ENCODE measurements at places on chromosomes 5 and 9.

DNA sequence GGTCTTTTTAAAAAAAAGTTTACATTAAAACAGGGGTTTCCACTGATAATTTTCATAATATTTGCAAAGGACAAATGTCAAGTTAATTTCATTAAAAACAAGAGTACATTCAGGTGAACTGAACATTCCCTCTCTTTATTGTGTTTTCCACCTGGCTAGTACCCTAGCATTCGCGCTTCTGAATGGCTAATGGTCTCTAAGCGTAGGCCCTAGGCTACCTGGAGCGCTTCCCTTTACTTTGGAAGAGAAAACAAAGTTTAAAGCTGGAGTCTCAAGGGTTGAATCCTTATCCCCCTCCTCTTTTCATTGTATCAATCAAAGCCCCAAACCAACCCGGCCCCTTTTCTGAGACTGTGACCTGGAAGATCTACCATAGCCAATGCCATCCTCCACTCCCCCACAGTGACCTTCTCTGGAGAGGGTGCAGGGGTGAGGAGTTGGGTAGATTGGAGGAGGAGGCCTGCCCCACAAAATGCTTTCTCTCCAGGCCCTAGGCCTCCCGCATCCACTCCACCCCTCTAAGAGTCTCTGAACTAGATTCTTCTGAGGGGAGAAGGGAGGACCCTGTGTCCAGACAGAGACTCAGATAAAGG, 73.3 kb upstream of the TBCA start:
- DNase-seq: no peak

DNA sequence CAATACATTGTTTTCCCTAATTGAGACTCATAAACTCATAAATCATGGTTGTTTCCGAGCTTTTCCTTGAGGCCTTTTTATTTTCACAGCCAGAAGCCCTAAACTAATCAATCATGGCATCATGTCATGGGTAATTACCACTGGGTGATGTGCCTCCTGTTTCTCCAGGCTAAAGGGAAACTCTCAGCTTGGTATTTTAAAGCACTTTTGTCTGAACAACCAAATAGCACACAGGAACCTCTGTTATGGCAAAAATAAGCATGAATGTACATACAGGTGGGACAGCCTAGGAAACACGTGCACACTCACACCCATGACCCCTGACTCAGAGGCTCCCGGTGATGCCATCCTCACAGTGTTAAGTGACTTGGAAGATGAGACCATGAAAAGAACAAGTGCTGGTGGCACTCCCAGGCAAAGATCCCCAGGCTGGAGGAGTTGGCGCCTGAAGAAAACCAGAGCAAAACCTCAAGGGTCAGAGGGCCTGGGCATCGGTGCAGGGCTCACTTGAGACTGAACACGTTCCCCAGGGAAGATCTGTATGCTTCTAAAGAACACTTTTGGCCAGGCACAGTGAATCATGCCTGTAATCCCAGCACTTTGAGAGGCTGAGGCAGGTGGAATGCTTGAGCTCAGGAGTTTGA, 154.3 kb downstream of the ROR2 start:
- no peak for DNase-seq

- no peak for DNase-seq
Observed at GRCh38 chr5:124888050-124888506, 141.6 kb upstream of the ZNF608 start.

DNA sequence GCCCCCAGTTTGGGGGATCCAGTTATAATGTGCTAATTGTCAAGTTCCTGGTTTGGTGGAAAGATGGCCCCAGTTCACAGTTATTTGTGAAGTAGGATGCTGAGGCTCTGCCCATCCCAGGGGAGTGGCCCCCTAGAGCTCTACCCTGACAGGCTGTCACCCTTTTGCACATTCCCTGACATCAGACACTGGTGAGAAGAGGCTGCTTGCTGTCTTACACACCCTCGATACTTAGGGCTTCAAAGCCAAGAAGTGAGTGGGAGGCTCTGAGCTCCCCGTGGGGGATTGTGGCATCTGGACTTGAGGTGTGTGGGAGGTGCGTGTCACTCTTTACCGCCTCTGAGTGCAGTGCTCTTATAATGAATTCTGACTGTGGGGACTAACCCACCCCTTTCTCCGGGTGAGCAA, 168.5 kb downstream of the DOCK2 start:
- no peak for DNase-seq

GRCh38 chr5:159094745-159095144, 5.0 kb downstream of the EBF1 start:
- DNase-seq: no peak

GRCh38 chr9:112380102-112380824, at the start of gene HSDL2:
HSDL2 (plus strand) TSS chr9:112380108; CDS start chr9:112380164, 56 bp downstream.
- no peak for DNase-seq

DNA sequence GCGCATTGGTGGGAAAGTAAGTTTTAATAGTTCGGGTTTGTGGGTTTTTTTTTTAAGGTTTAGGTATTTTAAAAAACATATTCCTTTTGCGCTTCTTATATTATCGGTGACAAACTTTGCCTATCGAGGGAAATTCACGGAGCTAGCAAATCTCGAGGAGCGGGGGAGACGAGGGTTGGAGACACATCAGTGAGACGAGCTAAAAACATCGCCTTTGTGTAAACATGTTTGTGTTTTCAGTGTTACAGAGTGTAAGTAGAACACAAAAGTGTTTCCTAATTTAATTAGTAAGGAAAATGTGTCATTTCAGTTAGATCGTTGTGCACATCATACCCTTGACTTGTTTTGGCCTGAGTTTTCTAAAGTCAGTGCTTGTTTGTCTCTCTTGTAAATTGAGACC, 945 bp downstream of the BTF3 start:
- DNase-seq: no peak

DNA sequence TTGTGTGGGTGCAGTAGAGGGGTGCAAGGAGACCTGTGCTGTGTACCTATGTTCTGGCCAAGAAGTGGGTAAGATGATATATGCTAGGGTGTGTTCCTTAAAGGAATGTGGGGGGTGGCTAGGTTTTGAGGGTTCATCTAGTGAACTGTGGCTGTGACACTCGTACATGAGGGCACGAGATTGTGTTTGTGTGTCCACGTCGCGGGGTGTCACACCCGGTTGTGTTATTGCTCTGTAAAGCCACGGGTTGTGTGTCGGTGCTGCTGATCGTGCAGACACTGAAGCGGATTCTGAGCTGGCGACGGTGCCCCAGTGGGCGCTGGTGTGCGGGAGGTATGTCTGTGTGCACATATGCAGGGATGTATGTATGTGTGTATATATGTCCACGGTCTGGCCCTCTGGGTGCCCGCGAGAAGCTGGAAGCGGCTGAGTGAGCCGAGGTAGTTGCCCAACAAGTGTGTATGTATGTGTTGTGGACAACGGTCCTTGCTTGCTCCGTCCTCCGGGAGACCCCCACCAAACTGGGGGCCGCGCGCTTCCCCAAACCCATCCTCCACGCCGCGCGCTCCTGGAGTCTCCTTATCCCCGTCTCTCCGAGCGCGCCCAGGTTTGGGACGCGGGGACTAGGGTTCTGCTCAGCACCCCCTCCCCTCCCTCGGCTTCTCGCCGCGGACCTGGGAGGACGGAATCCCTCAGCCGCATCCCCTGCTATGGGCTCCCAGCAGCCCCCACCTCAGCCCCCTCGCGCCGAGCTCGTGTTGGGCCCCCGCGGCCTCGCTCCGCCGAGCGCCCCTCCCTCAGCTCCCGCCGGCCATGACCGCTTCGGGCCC, 639 bp downstream of the PCDH1 start:
- no peak for DNase-seq

- DNase-seq: no peak
Observed at GRCh38 chr5:81428446-81428845, 34.5 kb upstream of the ACOT12 start.

- DNase-seq: no peak
Observed at GRCh38 chr9:110123341-110124095, 84.4 kb downstream of the C9orf152 start.

DNA sequence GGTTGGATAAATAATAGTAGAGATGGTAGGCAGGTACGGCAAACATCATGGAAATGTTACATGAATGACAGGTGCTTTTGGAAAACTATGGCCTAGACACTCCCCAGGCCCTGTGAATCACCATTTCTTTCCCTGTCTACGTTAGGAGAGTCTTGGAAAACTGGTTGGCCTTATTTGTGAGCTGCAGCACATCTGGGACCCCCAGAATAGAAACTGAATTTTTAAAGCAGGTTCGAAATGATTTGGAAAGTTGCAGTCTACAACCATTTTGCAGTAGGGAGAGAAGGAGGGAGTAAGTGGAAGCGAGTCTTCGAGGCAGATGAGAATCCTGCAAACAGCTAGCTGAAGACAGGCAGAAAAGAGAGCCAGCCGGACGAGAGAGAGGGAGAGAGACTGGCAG, 13.0 kb downstream of the C1QTNF2 start:
- no peak for DNase-seq

- no peak for DNase-seq
Observed at GRCh38 chr5:142110046-142110531, 1.5 kb downstream of the NDFIP1 start.

DNA sequence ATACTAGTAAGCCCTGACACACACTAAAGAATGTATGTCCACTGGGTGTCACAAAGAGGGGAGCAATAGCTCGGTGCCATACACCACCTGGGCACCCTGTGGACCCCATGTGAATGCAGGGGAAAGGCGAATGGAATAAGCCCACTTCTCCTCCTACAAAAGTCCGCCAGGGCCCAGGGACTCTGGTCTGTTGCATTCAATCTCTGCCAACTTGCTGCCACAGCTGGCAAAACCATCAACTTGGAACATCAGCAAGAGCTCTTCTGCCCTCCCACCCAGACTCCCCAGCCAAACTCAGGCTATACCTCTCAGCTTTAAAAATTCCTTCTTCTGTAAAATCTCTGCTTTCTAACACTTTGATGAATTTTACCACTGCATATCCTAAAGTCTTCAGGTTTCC, 54.5 kb downstream of the PFDN1 start:
- no peak for DNase-seq

GRCh38 chr9:131671133-131671520, 68.7 kb downstream of the RAPGEF1 start:
- no peak for DNase-seq

GRCh38 chr5:74118071-74118470, 492.1 kb downstream of the ARHGEF28 start:
- DNase-seq: no peak

DNA sequence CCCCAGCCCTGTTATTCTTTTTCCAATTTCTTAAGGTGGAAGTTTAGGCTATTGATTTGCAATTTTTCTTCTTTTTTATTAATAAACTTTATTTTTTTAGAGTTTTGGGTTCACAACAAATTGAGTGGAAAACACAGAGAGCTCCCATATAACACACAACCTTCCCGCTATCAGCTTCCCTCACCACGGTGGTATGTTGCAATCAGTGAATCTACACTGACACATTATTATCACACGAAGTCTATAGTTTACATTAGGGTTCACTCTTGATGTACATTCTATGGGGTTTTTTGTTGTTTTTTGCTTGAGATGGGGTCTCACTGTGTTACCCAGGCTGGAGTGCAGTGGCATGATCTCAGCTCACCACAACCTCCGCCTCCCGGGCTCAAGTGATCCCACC, 4.8 kb upstream of the NFX1 start:
- no peak for DNase-seq

GRCh38 chr5:128341056-128341455, 197.0 kb downstream of the FBN2 start:
- DNase-seq: no peak

DNA sequence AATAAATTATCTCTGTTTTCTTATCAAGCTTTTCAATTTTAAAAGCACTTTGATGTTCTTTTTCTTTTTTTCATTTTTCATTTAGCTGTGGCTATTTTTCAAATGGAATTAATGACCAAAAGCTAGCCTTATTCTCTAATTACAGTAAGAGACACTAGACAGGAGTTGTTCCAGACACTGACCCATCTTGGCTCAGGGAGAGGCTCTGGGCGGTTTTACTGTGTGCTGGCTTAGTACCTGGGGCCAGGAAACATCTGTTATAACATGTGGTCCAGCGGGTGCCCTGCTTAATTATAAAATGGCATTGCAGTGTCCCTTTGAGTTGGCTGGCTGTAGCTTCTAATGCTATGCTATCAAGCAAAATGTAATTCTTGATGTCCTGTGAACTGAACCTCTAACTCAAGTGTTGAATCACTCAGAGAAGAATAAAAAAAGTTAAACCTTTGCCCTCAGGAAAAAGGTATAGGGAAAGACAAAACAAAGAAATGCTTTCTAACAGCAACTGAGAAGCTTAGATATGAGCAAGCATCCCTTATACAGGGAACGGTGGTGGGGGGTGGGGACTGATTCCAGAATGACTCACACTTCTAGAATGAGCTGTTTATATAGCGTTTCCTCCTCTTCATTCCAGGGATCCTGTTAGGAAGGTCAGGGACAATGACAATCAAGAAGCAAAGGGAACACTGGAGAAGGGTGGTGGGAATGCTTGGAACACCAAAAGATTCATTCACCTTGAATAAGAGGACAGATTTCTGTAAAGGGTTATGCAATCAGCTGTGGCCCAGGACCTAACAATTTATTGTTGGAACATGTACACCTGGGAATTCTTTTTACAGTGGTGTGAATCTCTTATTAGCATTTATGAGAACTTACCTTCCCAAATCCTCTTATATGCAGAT, 58.7 kb upstream of the NFIB start:
- no peak for DNase-seq

GRCh38 chr9:100619194-100619593, 41.3 kb downstream of the CAVIN4 start:
- DNase-seq: no peak

- no peak for DNase-seq
Observed at GRCh38 chr9:111943746-111944145, 47.1 kb downstream of the UGCG start.

DNA sequence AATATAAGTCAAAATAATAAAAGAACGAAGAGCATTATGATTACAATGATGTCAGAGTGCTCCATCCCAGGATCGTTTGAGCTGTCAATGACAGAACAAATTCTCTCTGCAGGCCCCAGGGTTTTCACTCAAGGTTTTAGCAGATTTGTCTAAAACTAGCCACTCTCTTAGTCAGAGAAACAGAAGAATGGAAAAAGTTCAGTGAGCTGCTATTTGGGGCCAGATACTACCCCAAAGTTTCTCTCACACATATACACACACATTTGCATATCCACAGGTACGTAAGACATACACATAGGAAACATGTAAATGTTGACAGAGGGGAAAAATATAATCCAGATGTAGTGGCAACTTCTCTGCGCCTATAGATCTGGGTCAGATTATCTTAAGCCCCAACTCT, 76.3 kb upstream of the SEMA6A start:
- DNase-seq: no peak

GRCh38 chr9:115142517-115143270, 24.7 kb upstream of the TNC start:
- no peak for DNase-seq

DNA sequence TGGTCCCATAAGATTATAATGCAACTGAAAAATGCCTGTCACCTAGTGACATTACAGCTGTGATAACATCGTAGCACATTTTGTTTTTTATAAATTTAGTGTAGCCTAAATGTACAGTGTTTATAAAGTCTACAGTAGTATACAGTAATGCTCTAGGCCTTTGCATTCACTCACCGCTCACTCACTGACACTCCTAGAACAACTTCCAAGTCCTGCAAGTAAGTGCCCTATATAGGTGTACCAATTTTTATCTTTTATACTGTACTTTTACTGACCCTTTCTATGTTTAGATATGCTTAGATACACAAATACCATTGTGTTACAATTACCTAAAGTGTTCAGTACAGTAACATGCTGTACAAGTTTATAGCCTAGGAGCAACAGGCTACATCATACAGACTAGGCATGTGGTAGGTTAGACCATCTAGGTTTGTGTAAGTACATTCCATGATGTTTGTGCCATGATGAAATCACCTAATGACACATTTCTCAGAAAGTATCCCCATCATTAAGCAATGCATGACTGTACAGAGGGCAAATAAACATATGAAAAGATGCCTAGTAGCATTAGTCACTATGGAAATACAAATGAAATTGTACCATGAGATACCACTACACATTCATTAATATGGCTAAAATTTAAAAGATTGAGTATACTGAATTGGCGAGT, 127.6 kb downstream of the TRPM6 start:
- DNase-seq: no peak

All from stimulated activated CD8-positive, alpha-beta memory T cell treated with anti-CD3 and anti-CD28 coated beads, Interleukin-4, amount 100 ng/mL, for 1 hour (primary cell).